ENCODE measurements at places on chromosomes 2 and 18.

DNA sequence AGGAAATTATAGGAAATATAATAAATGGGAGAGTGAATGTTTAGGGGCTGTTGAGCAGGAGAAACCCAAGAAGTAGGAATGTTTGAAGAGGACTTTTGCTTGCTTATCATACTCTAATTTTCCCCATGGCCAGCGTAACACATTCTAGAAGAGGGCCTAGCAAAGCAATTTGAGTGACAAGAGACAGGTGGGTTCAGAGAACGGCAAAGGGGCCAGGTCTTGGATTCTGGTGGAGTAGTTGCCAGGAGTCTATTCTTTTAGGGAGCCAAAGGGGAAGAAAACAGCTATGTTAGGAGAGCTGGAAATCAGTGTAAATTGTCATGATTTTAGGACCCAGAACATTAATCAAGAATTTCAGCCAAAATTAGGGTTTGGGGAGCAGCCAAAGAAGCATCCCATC is 96.5 kb downstream of the COL5A2 start:
- DNase-seq = no peak

DNA sequence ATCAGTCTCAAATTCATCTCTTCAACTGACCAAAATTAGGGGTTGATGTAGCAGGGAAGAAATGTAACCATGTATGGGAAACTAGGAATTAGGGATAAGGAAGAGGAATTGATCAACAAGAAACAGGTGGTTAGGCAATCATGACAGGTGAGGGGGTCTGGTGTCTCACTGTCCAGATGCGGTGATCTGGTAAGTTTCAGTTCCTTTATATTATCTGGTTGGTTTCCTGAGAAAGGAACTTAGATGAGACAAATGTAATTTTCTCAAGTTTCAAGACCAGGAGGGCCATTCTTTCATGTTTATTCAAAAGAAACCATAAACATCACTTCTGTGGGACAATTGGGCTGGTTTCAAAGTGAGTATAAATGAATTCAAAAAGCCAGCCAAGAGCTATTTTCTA is 306.2 kb upstream of the KCNJ3 start:
- no peak for DNase-seq

- DNase-seq = peak; percentile 93
Measured at GRCh38 chr18:3448838-3449511, 997 bp upstream of the TGIF1 start.

GRCh38 chr2:199861132-199861774 is 10.3 kb upstream of the FTCDNL1 start:
- peak; percentile 36 for DNase-seq

GRCh38 chr18:34467058-34467457 is 242.3 kb upstream of the NOL4 start:
- no peak for DNase-seq
